ENCODE measurements at places on chromosomes 4 and X. TPM values are rescaled to one million over a fixed set of nuclear protein-coding genes. Genes with fewer than 3 reads are reported as not detected.

The MAGEA8 gene
- not detected for total RNA-seq

The SMIM31 gene
- not detected for total RNA-seq

The PGM2 gene
- total RNA-seq = 5.5 TPM

The FRG2 gene
- total RNA-seq = not detected

The GAGE12H gene
- total RNA-seq = not detected

The SPANXA2 gene
- not detected for total RNA-seq

The FMR1NB gene
- not detected for total RNA-seq

DNA sequence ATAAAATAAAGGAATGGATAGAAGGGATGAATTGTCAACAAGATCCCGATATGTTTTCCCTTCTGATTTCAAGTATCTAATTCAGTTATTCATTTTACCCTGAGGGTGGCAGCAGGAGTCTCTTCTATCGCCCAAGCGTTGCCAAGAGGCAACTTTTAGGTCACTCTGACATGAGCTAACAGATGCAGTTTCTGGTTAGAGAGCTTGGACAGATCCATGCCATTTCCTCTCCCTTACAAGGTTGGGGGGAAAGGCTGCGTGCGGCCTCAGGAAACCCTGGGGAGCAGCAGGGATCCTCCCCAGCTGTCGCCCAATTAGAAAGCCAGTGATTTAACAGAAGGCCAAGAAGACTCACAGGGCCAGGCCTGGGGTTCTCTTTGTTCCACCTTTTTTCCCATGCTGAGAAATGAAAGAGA, 35.3 kb upstream of the WAS start:
- H3K27ac ChIP-seq = no peak overlapping the region
- no peaks in the 10 kb centered on the region for H3K27me3 ChIP-seq
- H3K4me1 ChIP-seq = no peaks in the 10 kb centered on the region
- no peak overlapping the region for H3K4me3 ChIP-seq

GRCh38 chr4:141402712-141403111, 182.0 kb downstream of the ZNF330 start:
- H3K36me3 ChIP-seq = no peaks in the 10 kb centered on the region
- no peak for DNase-seq
- H3K27me3 ChIP-seq = no peaks in the 10 kb centered on the region
- H3K4me3 ChIP-seq = no peak overlapping the region

GRCh38 chr4:130071746-130072145, 975.8 kb downstream of the C4orf33 start:
- peaks cover 30% of the 10 kb centered on the region for H3K4me1 ChIP-seq
- no peaks in the 10 kb centered on the region for H3K27me3 ChIP-seq
- no peaks in the 10 kb centered on the region for H3K36me3 ChIP-seq
- no peak overlapping the region for H3K4me3 ChIP-seq

- no peaks in the 10 kb centered on the region for H3K27me3 ChIP-seq
- H3K27ac ChIP-seq = no peak overlapping the region
- no peak overlapping the region for H3K4me3 ChIP-seq
- H3K4me1 ChIP-seq = no peaks in the 10 kb centered on the region
- H3K36me3 ChIP-seq = no peaks in the 10 kb centered on the region
Observed at GRCh38 chr4:24252121-24252520, 332.2 kb downstream of the DHX15 start.

All from right lobe of liver (tissue), 6 donors.